ENCODE measurements at places on chromosomes 2 and 18.

DNA sequence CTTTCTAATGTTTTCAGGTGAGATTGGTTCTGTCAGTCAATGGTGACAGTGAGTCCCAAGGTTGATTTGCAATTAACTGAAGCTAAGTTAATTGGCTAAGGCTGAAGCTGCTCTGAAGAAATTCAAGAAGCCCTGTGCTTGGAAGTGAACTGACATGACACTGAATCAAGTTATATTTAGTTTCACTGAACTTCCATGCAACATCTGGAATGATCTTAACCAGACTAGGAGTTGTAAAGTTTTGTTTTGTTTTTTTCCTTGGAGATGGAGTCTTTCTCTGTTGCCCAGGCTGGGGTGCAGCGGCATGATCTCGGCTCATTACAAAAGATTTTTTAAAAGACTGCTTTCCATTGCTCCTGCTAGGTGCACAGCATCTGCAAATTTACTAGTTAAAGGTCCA, 11.4 kb downstream of the SERPINB5 start:
- no peak for DNase-seq

GRCh38 chr18:76958692-76959341, 136.5 kb downstream of the ZNF236 start:
- DNase-seq = no peak

DNA sequence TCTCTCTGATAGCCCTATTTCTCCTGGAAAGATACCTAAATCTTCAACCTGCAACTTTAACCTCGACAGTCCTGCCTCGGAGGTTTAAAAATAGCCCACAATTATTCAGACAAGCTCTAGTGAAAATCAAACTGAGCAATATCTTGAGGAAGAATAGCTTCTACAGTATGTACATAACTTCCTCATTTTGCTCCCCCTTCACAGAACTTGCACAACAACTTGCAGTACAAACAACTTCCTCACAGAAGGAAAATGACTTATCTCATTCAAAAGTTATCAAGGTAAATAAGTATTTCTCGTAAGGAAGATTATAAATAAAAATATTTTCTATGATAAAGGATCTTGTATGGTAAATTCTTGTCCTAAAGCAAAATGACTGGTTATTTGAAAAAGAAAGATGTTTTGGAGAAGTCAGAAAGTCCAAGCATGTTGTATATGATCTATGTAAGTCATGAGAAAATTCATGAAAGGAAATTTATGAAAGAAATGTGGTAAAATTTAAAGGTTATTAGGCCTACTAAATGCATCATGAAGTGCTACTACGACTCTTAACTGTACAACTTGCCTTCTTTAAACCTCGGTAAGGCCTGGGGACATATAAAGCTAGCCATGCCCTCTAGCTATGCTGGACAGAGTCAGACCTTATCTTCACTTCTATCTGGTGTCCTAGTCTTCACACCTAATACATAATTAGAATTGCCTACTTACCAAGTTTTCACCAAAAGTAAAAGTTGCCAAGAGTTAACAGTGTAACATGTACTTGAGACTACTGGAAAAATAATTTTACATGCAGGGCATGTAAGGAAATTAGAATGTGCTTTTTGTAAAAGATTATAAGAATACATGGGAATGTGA, 394.5 kb downstream of the DLGAP1 start:
- DNase-seq = no peak

GRCh38 chr2:26640331-26640745, 828 bp downstream of the CIB4 start:
- DNase-seq = no peak

Data from CD4-positive, alpha-beta T cell treated with Interleukin-12 subunit alpha and Interleukin-12 subunit beta, for 1 hour (primary cell).